ENCODE measurements at places on chromosomes 3 and 15.

- H3K4me1 ChIP-seq, result no peaks in the 10 kb centered on the region
- H3K27me3 ChIP-seq, result no peaks in the 10 kb centered on the region
- no peak for DNase-seq
- H3K36me3 ChIP-seq, result no peaks in the 10 kb centered on the region
Observed at GRCh38 chr15:46034755-46035154, 399.9 kb downstream of the SQOR start.

- peaks cover 14% of the 10 kb centered on the region for H3K4me1 ChIP-seq
- H3K4me3 ChIP-seq, result no peak overlapping the region
- H3K36me3 ChIP-seq, result no peaks in the 10 kb centered on the region
- no peaks in the 10 kb centered on the region for H3K27me3 ChIP-seq
- peak overlapping the region; percentile 62 for H3K27ac ChIP-seq
Observed at GRCh38 chr3:129838086-129838485, 55.4 kb downstream of the TMCC1 start.

DNA sequence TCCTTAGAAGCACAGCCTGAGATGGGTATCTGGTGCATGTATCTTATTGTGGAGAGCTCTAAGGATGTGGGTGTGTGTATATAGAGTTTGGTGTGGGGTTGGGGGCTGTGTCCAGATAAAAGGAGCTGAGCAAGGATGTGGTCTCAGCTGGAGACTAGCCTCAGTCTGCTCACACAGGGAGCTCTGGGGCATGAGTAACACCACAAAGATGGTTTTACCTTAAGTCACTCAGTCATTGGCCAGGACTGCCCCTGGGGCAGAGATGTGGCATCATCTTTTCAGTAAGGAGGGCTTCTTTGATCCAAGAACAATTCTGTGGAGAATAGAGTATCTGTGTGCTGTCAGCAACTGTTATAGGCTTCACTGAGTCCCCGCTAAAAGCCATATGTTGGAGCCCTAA, 163.4 kb upstream of the NUDT16 start:
- no peaks in the 10 kb centered on the region for H3K4me1 ChIP-seq
- H3K27me3 ChIP-seq, result no peaks in the 10 kb centered on the region
- H3K36me3 ChIP-seq, result no peaks in the 10 kb centered on the region
- DNase-seq, result no peak
- no peak overlapping the region for H3K27ac ChIP-seq
- no peak overlapping the region for H3K4me3 ChIP-seq

- no peak overlapping the region for H3K4me3 ChIP-seq
- DNase-seq, result no peak
- peaks cover 9% of the 10 kb centered on the region for H3K4me1 ChIP-seq
Observed at GRCh38 chr3:100274361-100274760, 13.6 kb downstream of the TBC1D23 start.

DNA sequence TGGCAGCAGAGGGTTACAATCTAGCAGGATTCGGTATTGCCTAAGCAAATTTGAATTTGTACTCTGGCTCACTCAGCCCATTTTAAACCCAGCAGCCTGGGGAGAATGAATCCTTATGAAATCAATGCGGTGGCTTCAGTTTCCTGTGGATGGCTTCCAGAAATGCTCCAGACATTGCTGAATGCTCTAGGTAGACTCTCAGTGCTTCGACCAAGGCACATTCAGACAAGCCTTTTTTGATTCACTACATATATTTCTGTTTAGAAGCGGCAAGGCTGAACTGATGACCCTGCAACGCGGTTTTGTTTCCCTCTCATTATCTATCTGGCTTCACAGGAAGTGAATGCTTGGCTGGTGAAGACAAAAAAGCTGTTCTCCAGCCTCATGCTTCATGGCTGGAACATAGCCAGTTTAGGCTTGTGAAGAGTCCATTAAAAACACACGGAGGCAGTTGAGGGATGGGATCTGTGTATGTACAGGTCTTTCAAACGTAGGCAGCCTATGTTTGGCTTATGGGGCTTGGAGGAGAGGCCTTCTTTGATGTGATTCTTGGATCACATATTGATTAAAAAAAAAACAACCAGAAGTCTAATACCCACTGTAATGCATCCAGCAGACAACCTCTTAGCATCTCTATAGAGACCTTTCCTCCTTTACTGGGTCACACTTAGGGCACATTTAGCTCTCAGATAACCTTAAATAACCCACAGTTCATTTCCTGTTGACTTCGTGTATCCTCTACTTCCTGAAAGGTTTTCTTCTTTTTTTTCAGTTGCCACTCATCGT, 400.2 kb upstream of the TBL1XR1 start:
- H3K27me3 ChIP-seq, result no peaks in the 10 kb centered on the region
- H3K4me3 ChIP-seq, result no peak overlapping the region
- DNase-seq, result no peak
- no peaks in the 10 kb centered on the region for H3K36me3 ChIP-seq
